ENCODE measurements at places on chromosomes 1 and 21. TPM values are rescaled to one million over a fixed set of nuclear protein-coding genes. Genes with fewer than 3 reads are reported as not detected.

Gene HSD11B1
- total RNA-seq: not detected

Gene OR2T8
- not detected for total RNA-seq

Gene SH2D2A
- total RNA-seq: 5.8 TPM

GRCh38 chr1:3685906-3686305 lies 33.6 kb downstream of the TP73 start:
- H3K27me3 ChIP-seq: peaks cover 54% of the 10 kb centered on the region
- no peak for DNase-seq
- H3K4me3 ChIP-seq: no peak overlapping the region
- H3K36me3 ChIP-seq: no peaks in the 10 kb centered on the region

DNA sequence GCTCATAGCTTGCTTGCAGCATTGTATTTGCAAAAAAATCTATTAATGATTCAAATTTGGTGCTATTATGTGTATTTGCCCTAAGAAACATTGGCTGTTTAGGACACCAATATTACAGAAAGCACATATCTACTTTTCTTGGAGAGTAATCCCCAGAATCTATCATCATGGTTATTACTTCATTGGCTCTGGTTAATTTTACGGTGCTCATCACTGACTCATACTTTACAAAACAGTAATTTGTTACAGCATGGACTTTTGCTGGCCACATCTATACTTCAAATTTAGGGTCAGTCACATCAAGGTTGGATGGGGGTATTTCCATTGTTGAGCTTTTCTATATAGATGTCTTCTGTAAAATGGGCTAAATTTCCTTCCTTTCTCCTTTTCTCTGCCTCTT lies 45.7 kb downstream of the SH3GLB1 start:
- H3K36me3 ChIP-seq: 0 out of 2 replicates have a peak, but pooled peaks cover 1% of the 10 kb centered on the region
- peaks cover 13% of the 10 kb centered on the region for H3K4me1 ChIP-seq

- no peaks in the 10 kb centered on the region for H3K27me3 ChIP-seq
- no peak for DNase-seq
- H3K27ac ChIP-seq: no peak overlapping the region
- H3K4me1 ChIP-seq: no peaks in the 10 kb centered on the region
- no peak overlapping the region for H3K4me3 ChIP-seq
These were observed 98.8 kb downstream of the ZFYVE9 start for GRCh38 chr1:52240592-52241210.

DNA sequence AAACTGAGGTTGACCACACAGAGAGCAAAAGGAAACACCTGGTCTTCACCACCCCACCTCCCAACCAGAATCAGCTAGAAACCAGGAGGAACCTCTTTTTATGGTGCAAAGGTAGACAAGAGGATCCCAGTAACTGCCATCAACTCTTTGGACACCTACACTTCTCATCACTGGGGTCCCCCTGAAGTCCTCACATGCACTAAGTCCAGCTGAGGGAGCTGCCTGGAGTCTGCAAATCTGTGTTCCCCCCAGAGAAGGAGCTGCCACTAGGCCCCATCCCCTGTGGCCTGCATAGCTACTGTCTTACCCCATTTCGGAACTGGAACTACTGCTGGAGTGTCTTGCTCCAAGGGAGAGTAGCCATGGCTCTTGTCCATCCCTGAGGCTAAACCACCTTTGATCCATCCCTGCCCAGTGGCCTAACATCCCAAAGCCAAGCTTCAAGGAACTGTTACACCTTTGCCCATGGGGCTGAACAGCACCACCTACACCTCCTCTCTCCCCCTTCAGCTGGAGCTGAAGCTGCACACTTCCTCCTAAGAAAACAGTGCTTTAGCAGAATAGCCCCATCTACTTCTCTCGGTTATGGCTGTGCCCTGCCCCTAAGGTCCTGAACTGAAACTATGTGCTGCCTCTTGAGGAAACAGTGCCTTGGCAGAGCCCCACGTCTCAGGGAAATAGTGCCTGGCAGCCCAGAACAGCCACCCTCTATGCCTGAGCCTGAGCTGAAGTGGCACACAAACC lies 85.4 kb upstream of the CD53 start:
- DNase-seq: no peak
- no peaks in the 10 kb centered on the region for H3K4me1 ChIP-seq
- H3K36me3 ChIP-seq: no peaks in the 10 kb centered on the region
- H3K27ac ChIP-seq: no peak overlapping the region

- DNase-seq: no peak
- H3K27ac ChIP-seq: no peak overlapping the region
- no peaks in the 10 kb centered on the region for H3K27me3 ChIP-seq
- H3K36me3 ChIP-seq: peaks cover 13% of the 10 kb centered on the region
- peaks cover 57% of the 10 kb centered on the region for H3K4me1 ChIP-seq
These were observed 2.5 kb upstream of the TRIM11 start for GRCh38 chr1:228408869-228409805.

GRCh38 chr1:244335456-244335855 lies 116.3 kb downstream of the ADSS2 start:
- no peaks in the 10 kb centered on the region for H3K27me3 ChIP-seq
- no peaks in the 10 kb centered on the region for H3K4me1 ChIP-seq
- H3K36me3 ChIP-seq: no peaks in the 10 kb centered on the region
- DNase-seq: no peak
- no peak overlapping the region for H3K4me3 ChIP-seq

DNA sequence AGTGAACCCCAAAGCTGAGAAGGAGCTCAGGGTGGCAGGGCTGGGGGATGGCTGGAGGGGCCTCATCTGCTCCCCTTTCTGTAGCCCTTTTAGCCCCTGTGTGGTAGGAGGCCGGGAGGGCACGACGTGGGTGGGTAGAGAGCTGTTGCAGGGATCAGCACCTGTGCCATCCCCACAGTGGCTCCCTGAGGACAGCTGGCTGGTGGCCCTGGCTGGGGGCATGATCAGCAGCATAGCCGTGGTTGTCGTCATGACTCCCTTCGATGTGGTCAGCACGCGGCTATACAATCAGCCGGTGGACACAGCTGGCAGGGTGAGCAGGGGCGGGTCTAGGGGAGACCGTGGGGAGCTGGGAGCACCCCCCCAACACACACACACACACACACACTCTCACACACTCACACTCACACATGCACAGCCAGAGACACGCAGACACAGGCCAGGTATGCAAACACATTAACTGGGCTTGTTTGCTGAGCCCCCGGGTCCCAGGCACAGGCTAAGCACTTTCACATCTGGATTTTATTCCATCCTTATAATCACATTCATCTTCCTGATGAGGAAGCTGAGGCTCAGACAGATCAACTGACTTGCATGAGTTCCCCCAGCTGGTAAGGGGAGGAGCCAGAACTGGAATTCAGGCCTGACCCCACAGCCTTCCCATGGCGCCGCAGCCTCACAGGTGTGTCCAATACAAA lies 2.5 kb downstream of the SLC25A34 start:
- no peak overlapping the region for H3K27ac ChIP-seq
- no peaks in the 10 kb centered on the region for H3K36me3 ChIP-seq
- DNase-seq: no peak
- H3K27me3 ChIP-seq: no peaks in the 10 kb centered on the region
- no peak overlapping the region for H3K4me3 ChIP-seq

GRCh38 chr21:41600556-41600955 lies 92.6 kb upstream of the TMPRSS2 start:
- no peak overlapping the region for H3K4me3 ChIP-seq
- H3K27me3 ChIP-seq: no peaks in the 10 kb centered on the region
- H3K36me3 ChIP-seq: no peaks in the 10 kb centered on the region
- no peak overlapping the region for H3K27ac ChIP-seq

- H3K27ac ChIP-seq: no peak overlapping the region
- peaks cover 9% of the 10 kb centered on the region for H3K4me1 ChIP-seq
- no peaks in the 10 kb centered on the region for H3K36me3 ChIP-seq
- no peak for DNase-seq
- no peak overlapping the region for H3K4me3 ChIP-seq
These were observed 16.2 kb upstream of the COL18A1 start for GRCh38 chr21:45388611-45389296.
